ACHN (cell line): ENCODE measurements at places on chromosomes 16 and 17.

DNA sequence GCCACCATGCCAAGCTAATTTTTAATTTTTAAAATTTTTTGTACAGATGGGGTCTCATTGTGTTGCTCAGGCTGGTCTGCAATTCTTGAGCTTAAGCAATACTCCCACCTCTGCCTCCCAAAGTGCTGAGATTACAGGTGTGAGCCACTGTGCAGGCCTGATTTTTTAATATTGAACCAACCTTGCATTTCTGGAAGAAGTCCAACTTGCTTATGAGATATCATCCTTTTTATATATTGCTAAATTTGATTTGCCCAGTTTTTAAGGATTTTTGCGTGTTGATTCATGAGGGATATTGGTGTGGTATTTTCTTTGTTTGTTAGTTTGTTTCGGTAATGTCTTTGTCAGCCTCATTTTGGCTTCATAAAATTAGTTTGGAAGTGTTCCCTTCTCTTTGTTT, 196.4 kb downstream of the SEC14L1 start:
- DNase-seq = no peak

DNA sequence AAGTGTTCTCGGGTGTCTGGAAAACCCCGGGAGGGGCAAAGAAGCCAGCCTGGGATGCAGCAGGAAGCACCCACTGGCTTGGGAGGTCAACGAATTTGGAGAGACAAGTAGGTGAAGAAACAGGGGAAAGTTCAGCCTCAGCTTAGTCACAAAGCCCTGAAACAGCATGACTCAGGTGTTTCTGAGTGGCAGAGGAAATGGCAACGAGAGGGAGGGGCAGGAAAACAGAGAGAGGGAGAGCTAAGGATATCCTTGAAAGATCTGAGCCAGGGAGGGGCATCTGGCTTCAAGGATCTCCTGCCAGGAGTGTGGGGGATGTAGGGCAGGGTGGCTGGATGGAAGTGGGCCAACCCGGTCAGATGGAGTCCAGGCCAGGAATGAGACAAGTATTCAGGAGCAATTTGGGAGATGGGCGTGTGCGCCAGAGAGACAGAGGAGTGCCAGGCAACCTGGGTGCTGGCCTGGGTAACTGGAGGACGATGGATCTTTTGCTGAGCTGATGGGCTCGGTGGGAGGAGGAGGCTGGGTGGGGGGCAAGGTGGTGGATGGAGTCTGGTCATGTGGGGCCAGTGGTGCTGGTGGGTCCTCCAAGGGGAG, 27.2 kb downstream of the ABCC3 start:
- DNase-seq = peak; percentile 95

- DNase-seq = peak; percentile 20
These were observed 539 bp downstream of the LRRC45 start for GRCh38 chr17:82023447-82024241.

DNA sequence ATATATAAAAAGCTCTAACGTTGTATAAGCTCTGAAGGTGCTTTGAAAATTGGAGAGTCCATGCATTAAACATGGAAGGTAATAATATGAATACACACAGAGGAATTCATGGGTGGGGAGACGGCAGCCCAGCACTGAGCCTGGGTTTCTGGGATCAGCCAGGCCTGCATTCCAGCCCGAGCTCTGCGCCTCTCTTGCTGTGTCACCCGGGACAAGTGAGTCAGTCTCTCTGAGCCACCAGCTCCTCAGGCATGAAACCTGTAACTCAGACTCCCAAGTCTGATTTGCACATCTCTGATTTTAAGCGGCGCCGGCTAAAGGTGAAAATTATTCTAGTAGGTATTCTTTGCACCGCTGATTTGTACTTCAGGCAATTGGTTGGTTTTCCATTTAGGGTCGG, 238.8 kb downstream of the MRTFB start:
- DNase-seq = no peak

GRCh38 chr16:68417711-68418301, 30.5 kb downstream of the SMPD3 start:
- no peak for DNase-seq

DNA sequence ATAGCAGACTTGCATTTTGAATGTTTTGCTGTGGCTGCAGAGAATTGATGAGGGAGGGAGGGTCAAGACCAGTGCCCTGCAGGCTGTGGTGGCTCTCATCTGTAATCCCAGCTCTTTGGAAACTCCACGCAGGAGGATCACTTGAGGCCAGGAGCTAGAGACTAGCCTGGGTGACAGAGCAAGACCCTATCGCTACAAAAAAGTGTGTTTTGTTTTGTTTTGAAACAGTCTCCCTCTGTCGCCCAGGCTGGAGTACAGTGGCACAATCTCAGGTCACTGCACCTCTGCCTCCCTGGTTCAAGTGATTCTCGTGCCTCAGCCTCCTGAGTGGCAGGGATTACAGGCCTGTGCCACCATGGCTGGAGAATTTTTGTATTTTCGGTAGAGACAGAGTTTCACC, 1.9 kb upstream of the UBE2G1 start:
- no peak for DNase-seq
